ENCODE measurements at places on chromosomes 7 and 10. TPM values are rescaled to one million over a fixed set of nuclear protein-coding genes. Genes with fewer than 3 reads are reported as not detected.

- no peak for DNase-seq
Measured at GRCh38 chr10:69043931-69044531, 43.9 kb upstream of the SRGN start.

GRCh38 chr7:43872406-43873110, 3.2 kb upstream of the MRPS24 start:
- DNase-seq, result no peak

DNA sequence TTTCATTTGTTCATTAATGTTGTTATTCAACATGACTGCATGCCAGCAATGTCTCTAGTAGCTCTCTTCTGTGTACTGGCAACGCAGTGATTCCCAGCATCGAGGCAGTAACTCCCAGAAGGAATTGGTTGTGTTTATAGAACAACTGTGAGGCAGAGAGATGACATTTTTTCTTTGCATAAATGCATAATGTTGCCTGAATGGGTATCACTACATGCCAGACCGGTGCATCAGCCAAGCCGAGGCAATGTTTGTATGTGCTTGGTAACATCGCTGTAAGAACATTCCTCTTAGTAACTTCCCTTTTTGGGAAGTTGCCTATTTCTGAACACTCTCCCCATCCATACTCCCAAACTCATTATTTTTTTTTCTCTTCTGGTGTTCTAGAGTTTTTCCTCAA, 182.9 kb downstream of the HTR7 start:
- no peak for DNase-seq

The RBP3 gene
- not detected for total RNA-seq

The GIMAP8 gene
- total RNA-seq, result 2.8 TPM
